Activated T-cell treated with anti-CD3 and anti-CD28 coated beads, Interleukin-2, amount 50 U/mL, for 48 hours (primary cell): ENCODE measurements at places on chromosomes 13 and 19.
A peak's percentile ranks its signal among the peaks of the same experiment; 100 is the strongest.

GRCh38 chr19:51029718-51030117 lies 3.3 kb upstream of the KLK11 start:
- DNase-seq, result no peak

DNA sequence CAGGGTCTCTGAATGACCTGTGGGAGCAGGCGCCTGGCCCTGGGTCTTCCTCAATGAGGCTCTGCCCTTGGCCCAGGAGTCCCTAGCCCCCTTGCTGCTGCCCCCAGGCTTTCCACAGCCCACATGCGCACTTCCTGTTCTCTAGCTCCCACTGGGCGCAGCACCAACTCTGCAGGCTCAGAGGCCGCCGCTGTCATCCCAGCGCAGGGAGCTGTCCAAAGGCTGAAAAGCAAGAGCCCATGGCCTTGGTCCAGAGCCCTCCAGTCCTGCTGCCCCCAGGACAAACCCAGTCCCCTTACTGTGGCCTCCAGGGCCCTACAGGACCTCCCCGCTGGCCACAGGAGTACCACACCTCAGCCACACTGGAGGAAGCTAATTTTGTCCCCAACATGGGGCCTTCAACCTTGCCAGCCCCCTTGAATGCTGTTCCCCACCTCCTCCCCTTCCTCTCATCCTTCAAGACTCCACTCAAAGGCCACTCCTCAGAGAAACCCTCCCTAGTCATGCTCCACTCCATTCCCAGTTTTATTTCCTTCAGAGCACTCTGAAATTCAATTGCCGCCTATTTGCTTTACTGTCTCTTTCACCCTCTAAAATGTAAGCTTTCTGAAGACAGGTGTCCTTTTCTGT lies 8.0 kb upstream of the POU2F2 start:
- DNase-seq, result no peak

DNA sequence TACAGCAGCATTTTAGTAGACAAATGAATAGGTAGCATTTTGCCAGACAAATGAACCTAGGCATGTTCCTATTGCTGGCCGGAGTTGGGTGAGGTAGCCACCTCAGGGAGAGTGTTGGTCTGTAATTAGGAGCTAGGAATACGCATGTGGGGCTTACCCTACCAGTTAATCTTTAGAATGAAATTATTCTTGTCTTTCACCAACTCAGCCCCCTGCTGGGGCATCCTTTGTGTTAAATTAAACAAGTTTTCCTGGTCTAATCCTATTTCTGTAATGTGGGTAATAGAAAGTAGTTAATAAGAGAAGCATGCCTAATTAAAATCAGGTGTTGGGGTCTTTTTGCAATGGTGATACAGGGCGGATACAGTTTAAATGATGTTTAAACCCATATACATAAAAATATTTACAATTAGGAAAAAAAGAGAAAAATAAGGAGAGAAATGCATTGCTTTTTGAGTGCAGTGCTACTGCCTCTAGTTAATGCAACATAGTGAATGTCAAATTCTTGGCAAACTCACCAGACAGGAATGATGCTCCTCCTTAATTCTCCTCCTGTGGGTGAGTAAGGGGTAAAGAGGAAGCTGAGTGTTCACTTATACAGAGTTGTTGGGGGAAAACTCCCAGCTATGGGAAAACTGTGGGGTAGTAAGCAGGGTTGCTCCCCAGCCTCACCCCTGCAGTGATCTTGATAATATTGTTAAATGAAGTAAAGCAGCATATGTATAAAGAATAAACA lies 276.4 kb upstream of the EDNRB start:
- no peak for DNase-seq

DNA sequence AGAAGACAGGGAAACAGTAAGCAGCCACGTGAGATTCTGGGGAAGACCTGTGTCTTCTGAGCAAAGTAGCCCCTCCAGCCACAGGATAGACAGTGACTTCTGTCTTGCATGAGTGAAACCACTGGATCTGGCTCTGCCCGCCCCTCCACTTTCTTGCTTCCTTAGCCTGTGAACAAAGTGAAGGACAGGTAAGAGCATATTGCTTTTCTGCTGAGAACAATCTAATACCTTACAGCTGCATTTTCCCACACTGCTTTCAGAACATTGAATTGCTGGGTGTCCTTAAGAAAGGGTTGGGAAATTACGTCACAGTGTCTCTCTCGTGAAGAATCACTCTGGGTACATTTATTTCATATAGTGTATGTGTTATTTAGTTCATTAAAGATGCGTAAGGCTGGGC lies 11.1 kb downstream of the SLC25A15 start:
- no peak for DNase-seq

DNA sequence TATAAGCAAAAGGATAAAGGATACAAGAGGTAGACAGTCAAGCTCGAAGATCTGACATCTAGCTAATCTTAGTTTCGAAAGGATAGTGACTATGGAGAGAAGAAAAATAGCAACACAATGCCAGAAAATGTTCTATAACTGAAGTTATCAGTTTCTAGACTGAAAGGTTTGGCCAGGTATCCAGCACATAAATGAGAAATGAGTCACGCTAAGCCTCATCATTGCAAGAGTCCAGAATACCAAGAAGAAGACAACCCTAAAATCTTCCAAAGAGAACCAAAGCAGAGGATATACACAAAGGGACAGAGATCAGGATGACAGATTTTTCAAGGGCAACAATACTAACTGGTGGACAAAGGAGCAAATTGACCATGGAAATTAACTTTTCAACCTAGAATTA lies 237.0 kb downstream of the POSTN start:
- no peak for DNase-seq

DNA sequence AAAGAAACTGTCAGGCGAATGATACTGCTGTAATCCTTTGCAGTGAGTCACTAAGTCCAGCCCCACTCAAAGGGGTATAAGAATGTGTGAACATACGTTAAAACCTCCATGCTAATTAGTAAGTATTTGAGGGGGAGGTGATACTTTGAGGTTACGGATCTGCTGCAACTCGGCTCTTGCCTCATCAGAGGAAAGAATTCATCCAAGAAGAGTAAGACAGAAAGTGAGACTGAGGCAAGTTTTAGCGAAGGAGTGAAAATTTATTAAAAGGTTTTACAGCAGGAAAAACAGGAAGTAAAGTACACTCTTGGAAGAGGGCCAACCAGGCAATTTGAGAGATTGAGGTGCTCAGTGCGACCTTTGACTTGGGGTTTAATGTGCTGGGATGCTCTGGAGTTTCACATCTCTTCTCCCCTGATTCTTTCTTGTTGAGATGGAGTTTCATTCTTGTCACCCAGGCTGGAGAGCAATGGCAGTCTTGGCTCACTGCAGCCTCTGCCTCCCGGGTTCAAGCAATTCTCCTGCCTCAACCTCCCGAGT lies 9.8 kb downstream of the CLEC4M start:
- peak; percentile 44 for DNase-seq

DNA sequence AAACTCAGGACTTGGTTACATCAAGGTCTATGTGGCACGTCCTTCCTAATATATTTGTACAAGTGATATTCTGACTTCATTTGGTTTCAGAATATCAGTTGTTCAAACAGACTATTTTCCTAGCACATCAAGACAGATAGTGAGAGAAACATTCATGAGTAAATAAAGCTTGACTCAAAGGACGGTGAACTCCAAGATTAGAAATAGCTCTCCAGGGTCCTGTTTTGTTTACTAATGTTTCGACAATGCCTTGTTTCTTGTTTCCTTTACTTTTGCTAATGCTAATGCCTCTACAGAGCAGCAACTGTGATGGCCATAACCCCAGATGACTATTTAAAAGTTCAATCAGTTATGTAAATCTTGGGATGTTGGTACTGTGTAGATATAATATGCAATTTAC lies 313.9 kb downstream of the KLF12 start:
- no peak for DNase-seq

DNA sequence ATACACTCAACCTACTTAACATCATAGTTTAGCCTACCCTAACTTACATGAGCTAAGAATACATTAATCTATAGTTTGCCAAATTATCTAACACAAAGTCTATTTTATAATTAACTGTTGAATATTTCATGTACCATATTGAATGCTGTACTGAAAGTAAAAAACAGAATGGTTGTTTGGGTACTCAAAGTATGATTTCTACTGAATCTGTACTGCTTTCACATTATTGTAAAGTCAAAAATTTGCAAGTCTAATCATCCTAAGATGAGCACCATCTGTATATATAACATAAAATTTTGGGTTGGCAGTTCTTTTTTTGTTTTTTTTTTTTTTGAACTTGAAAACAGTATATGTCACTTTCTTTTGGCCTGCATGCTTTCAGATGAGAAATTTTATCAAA lies 1212.6 kb downstream of the SLITRK5 start:
- DNase-seq, result no peak

DNA sequence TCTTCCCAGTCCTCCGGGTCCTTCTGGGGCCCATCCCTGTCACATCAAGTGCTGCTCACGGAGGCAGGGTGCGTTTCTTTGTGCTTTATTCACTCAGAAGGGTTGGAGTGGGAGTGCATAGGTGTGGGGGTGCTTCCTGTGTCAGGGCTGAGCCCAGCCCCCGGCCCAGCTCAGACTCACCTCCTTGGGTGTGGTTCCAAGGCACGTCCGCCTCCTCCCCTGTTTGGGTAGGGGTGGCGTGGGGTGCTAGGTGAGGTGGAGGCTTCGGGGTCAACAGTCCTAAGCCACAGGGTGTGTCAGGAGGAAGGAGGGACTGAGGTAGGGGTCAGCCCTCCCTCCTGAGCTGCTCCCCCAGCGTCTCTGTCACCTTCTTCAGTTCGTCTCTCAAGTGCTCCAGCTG lies 3.1 kb downstream of the CCER2 start:
- DNase-seq, result no peak

DNA sequence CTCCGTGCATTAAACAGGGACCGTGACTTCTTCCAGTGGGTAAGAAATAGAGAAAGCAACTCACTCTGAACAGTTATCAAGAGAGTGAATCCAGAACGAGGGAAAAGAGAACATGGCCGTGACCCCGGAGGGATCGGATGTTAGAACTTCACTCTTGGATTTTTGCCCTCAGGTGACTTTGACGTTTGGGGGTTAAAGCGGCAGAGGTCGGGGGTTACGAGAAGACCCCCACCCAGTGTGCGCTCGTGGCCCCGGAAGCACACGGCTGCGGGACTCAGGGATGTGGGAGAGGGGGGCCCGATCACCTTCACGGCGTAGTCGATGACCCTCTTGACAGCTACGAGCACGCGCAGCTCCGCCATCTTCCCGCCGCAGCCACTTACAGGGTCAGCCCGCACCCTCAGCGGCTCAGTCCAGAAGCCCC lies at the start of gene ETFB:
Gene ETFB, minus strand, starts transcription at position 424 of the 424 bp plus-strand sequence. Its CDS starts 62 bp downstream, at position 362.
- peak; percentile 50 for DNase-seq

GRCh38 chr19:47274891-47275761 lies 441 bp downstream of the INAFM1 start:
- no peak for DNase-seq

- no peak for DNase-seq
Measured at GRCh38 chr13:97135883-97136282, 86.2 kb upstream of the MBNL2 start.

GRCh38 chr13:40618581-40619478 lies 47.6 kb downstream of the FOXO1 start:
- no peak for DNase-seq

GRCh38 chr19:12766051-12766521 lies 9.3 kb downstream of the HOOK2 start:
- DNase-seq, result peak; percentile 94

GRCh38 chr19:8305798-8306197 lies 2.4 kb downstream of the CD320 start:
- DNase-seq, result peak; percentile 13

DNA sequence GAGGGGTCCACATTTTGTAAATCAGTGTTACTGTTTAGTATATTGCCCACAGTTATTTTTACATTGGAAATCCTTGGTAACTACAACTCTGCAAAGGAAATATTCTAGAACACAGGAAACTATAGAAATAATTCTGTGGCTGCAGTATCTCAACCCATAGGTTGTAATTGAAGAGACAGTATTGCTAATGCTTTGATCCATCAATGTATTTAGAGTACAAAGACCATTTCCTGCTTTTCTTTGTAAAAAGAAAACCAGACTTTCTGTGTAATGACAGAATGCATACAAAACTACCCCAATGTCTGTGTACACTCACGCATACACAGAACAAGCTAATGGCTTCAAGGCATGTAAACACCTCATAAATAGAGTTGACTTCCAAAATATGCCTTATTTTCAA lies 622.1 kb upstream of the ARGLU1 start:
- no peak for DNase-seq

DNA sequence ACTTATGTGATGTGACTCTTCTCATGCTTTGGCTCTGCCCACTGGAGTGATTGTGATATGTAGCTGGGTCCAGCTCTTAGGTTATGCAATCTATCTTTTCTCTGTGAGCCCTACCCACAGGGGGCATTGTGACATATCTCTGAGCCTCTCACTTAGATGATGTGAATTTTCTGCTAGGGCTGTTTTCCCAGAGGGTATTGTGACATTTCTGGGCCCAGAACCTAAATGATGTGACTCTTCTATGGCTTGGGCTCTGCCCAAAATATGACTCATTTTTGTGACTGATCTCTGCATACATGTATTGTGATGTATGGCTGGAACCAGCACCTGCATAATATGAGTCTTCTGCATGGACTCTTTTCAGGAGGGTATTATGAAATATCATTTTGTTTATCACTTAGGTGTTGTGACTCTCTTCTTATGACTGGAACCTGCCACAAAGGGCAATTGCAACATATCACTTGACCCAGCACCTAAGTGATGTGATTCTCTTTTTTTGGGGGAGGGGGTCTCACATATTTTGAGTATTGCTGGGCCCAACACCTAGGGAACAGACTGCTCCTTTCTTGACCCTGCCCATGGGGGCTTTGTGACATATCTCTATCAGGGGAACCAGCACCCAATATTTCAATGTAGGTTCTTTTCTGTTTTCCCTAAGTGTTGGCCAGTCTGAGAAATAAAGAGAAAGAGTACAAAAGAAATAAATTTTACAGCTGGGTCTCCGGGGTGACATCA lies 12.1 kb upstream of the ZNF254 start:
- no peak for DNase-seq

DNA sequence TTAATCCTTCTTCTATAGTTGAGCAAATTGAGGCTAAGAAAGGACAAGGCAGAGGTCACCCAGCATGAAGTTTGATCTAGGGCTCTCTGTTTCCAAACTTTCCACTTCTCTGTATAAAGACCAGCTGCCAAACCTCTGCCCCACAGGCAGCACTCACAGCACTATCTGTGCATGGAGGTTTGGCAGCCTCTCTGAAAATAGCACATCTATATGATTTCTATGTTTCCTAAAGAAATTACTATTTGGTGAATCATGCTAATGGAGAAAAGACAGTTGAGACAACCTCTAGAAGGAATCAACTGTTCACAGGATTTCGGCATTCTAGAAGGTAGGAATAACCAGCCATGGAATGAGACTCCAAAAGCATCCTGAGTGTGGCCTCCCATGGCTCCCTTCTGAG lies 554.5 kb downstream of the IRS2 start:
- no peak for DNase-seq

DNA sequence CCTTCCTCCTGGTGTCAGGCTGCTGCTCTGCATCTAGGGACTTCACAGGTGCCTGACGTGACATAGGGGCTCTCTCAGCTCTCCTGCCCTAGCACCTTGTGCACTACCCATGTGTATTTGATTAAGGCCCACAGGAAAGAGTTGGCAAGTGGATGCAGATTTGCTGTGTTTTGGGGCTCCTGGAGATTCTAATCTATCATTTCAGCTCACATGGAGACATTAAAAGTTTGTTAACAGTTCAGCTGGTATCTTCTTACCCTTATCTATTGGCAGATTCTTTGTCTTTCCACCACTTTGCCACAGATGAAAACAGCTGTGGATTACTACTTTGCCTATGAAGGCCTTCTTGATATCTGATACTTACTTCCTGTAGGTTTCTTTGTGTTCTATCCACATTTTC lies 41.9 kb downstream of the WASF3 start:
- DNase-seq, result no peak
